ENCODE measurements at places on chromosomes 2 and 18.

DNA sequence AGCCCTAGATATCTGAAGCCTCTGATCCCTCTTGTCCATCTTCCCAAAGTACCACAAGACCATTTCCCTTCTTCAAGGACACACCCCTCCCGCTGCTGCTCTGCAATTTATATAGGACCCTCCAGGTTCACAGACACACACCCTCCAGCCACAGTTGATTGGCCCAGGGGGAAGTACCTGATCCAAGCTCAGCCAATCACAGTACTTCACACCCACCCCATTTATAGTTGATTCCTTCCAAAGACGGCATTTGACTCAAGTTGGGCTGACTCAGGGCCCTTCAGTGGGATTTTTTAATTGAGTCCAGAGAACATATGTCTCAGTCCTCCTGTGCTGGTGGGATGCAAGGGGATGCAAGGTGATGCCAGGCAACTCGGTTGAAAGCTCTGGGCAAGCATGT lies 59.2 kb downstream of the GYPC start:
- peak; percentile 16 for DNase-seq

DNA sequence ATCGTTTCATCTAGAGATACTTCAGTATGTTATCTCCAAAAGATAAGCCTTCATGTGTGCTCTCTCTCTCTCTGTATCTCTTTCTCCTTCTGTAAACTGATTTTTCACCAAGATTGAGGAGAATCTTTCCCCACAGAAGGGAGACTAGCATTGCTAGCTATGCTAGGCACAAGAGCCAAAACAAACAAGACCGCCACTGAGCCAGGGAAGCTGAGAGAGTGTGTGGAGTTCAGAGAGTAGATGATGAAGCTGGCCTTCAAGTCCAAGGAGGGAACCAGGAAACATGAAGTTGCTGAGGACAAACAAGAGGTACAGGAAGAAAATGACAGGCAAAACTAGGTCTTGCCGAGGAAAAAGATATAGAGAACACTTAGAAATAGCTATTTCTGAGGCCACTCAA lies 23.4 kb downstream of the DAPL1 start:
- DNase-seq, result no peak

GRCh38 chr18:79915161-79916127 lies 36.0 kb downstream of the SLC66A2 start:
- DNase-seq, result peak; percentile 48

GRCh38 chr2:146764301-146764700 lies 1080.5 kb upstream of the ACVR2A start:
- DNase-seq, result no peak

DNA sequence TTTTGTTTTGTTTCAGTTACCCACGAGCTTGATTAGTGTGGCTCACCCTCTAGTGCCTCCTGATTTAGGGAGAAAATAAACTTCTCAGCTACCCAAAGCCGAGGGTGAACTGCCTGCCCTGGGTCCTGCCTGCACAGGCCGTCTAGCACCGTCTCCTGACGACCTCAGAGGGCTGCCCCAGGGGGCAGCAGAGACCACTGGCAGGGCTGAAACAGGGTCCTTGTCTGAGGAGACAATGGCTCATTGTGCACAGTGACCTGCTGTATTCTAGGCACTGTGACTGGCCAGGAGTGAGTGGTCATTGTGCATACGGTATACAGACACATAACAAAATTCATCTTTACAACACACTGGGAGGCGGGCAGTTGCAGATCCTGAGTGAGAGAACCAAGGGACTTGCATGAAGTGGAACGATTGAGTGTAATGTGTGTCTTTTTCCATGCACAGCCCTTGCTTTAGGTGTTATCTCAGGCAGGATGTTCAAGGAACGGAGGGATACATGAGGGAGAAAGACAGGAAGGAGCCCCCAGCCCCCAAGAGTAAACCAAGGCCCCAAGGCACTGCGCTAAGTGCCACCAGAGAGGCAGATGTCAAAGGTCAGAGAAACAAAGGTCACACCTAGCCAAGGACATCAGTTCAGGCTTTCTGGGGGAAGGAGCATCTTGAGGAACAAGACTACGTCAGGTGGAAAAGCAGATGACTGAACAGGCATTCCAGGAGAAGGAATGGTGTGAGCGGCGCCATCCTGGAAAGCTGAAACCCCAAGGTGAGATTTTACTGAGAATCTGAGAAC lies 421.3 kb downstream of the LPIN1 start:
- DNase-seq, result peak; percentile 92

GRCh38 chr2:46023165-46023854 lies 273.9 kb upstream of the EPAS1 start:
- peak; percentile 12 for DNase-seq

DNA sequence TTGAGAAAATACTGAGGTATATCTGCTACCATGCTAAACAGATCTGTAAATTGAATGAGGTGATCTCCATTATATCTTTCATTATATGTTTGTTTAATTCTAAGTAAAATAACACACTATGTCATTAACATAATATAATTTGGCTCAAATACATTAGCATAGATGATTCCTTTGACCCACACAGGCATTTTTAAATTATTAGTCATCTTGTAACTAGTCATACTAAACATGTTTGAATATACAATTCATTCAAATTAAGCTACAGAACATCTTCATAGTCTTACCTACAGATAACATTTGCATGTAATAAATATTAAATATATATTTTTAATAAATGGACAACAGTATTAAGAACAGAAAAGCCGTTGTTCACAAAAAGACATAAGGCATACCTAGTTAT lies 52.7 kb upstream of the KYNU start:
- no peak for DNase-seq
